ENCODE measurements at places on chromosomes 11 and 22.

DNA sequence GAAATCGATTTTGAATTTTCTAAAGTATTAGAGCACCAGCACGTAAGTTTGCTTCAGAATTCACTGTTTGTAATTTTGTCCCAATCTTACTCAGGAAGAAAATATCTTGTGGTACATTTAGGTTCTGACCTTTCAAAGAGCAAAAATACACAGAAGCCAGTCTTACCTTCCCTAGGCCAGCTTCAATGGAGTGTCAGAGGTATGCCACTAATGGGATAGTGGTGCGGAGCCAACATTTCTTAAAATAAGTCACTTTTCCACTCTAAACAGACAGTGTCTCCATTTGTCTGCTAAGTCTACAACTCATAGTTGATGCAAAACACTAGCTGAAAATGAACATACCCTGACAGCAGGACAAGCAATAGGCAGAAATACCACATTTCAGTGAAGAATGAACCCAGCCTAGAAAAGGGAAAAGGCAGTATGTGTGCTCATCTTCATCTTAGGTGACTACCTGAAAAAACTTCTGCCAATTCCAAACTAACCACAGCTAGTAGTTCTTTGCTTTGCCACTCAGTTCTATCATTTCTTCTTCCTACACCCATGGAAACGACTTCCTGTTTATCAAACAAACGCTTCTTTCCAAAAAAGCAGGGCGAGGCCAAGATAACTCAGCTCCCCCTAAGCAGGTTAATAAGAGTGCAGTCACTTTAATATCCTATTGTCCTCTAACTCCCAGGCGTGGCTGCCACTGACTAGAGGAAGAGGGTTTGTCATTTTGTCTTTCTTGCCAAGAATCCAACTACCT is 94.0 kb upstream of the APOA1 start:
- DNase-seq = no peak

GRCh38 chr22:46444390-46444854 is 93.0 kb downstream of the CELSR1 start:
- no peak for DNase-seq

DNA sequence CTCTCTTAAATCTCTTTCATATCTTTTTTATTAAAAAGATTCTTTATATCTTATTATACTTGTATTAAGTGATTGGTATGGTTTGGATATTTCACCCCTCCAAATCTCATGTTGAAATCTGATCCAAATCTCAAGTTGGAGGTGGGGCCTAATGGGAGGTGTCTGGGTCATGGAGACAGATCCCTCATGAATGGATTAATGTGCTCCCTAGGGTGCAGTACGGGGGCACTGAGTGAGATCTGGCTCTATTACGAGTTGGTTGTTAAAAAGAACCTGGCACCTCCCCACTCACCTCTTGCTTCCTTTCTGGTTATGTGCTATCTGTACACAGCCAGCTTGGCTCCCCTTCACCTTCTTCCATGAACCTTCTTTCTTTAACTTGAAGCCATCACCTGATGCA is 149.6 kb downstream of the CWF19L2 start:
- DNase-seq = no peak

DNA sequence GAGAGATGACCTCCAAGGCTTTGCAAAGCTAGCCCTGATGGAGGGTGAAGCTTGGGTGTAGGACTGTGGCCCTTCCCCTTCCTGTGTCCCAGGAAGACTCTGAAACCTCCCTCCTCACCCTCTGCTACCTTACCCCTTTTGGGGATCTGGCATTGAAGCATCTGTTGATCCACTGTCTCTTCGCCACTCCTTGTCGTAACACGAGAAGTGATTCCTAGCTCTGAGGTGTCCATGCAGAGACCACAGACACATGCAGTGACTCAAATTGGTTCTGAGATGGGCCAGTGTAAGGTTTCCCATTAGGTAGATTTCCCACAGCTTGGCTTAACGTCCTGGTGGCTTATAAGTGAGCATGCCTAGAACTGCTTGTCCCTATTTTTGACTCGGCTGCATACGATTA is 101.4 kb downstream of the ZBTB16 start:
- DNase-seq = no peak
